ENCODE measurements at places on chromosomes 3 and 15. TPM values are rescaled to one million over a fixed set of nuclear protein-coding genes. Genes with fewer than 3 reads are reported as not detected.

DNA sequence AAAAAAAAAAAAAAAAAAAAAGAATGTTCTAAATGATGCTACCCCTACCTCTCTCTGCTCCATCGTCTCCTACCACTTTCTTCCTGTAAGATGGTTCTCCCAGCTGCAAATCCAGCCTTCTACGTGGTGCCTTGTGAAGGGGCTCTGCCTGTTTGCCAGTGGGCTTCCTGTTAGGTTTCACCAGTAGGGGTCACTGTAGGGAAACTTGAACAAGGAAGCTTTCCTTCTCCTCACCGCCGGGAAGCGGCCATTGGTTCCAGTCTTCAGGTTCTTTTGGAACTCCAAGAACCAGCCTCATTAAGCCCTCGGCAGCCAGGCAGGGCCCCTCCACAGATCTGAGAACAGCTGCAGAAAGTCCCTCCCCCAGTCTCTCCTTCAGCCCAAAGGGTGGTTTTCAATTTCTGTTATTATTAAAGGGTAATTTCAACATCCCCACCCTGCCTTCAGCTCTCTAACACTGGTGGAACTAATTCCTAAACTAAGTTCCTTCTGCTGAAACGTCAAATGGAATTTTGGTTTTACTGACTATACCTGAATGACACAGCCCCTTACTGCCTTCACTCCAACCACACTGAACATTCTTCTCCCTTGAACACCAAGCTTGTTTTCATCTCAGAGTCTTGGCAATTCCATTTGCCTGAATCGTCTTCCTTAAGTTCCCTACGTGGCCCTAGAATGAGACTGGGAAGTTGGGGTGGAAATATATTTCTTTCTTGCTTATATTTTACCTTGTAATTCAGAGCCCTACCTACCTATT, 13.5 kb downstream of the MCCC1 start:
- DNase-seq: no peak

DNA sequence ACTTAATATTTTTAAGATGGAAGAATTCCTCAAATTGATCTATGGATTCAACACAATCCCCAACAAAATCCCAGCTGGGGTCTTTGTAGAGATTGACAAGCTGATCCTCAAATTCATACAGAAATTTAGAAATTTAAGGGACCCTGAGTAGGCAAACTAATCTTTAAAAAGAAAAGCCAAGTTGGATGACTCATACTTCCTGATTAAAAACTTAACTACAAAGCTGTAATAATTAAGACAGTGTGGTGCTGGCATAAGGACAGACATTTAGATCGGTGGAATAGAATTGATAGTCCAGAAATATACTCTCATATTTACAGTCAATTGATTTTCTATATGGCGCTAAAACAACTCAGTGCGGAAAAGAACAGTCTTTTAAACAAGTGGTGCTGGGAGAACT, 11.6 kb downstream of the FAM162A start:
- DNase-seq: no peak

DNA sequence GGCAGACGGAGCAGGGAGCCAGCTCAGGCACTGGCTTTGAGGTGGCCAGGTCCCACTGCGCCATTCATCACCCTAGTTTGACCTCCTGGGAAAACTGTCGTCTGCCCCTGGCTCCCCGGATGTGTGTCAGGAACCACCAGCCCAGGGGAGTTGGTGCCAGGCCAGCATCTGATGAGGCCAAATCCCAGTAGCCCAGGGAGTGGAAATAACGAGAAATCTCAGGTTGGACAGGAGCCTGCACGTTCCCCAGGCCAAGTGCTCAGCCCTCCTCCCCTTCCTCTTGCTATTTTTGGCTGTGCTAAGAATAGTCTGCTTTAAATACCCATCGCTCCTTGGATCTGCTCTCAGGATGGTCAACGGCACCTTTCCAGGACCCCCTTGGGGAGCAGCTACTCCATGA, 93.1 kb upstream of the RPL32 start:
- DNase-seq: no peak

GRCh38 chr15:86375733-86376280, 296.1 kb downstream of the AGBL1 start:
- no peak for DNase-seq

GRCh38 chr15:37339856-37340255, 239.5 kb upstream of the MEIS2 start:
- DNase-seq: no peak

DNA sequence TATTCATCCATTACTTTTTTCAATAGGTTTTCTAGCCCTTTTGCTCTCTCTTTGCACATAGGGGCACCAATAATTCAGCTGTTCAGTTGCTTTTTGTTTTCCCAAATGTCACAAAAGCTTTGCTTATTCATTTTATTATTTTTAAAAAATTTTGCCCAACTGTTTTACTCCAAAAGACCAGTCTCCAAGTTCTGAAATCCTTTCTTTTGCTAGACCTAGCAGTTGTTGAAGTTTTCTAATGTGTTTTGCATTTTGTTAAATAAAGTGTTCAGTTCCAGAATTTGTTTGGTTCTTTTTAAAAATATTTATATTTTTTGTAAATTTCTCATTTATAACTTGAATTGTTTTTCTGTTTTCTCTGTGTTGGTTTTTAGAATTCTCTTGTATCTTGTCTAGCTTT, 1227.3 kb downstream of the ROBO2 start:
- DNase-seq: no peak

DNA sequence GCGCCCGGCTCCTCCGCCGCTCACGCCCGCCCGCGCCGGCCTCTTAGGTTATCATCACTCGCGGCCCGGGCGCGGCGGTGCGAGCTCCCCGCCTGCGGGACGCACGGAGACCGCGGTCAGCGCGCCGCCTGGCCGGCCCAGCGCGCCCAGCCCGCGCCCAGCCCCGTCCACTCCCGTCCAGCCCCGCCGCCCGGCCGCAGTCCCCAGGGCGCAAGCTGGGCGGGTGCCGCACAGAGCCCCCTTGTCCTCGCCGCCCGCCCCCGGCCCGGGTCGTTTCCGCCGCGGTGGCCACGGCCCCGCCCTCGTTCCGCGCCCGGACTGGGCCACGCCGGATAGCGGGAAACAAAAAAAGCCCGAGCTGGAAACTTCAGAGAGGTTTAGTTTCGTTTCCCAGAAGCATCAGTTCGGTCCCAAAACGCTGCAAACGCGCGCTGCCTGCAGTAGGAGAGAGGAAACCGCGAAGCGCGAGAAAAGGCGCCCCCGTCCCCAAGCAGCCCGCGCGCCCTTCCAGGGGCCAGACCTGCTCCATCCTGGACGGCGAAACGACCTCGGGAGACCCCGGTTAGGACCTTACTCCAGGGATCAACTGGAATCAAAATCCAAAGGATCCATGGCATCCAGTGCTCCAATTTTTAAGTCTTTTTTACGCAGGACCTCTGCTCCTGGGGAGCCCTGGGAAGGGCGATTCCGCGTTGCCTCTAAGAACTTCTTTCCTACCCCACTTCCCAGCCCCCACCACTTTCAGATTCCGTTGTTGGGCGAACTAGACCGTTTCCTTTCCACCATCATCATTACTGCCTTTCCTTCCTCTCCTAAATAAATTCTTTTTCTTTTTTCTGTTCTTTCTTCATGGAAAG, at the start of gene ATP10A:
Gene ATP10A (minus strand): TSS at position 217 of the 857 bp plus-strand sequence. CDS start 231 bp downstream, outside the sequence.
- DNase-seq: no peak

DNA sequence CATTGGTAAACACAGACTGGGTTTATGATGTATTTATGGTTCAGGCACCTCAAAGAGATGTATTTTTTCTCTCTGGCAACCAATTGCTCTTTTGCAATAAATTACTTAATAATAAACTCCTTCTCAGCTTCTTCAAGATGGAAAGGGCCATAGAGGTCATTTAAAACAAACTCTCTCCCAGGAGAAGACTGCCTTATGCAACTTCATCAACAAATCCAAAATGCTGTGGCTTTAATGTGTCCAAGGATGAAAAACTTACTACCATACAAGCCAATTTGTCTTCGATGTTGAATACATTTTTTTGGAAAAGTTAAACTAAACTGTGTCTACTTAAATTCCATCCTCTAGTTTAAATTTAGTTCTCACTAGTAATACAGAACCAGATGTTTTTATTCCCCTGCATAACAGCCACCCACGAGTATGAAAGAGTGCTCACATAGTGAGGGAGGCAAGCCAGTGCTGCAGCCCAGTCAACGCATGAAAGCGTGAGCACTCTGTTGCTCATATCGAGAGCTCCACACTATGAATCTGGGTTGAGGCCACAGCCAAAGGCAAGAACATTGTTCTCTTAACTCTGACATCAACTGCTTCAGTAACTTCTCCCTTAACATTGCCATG, 761.3 kb upstream of the GRM7 start:
- DNase-seq: no peak

DNA sequence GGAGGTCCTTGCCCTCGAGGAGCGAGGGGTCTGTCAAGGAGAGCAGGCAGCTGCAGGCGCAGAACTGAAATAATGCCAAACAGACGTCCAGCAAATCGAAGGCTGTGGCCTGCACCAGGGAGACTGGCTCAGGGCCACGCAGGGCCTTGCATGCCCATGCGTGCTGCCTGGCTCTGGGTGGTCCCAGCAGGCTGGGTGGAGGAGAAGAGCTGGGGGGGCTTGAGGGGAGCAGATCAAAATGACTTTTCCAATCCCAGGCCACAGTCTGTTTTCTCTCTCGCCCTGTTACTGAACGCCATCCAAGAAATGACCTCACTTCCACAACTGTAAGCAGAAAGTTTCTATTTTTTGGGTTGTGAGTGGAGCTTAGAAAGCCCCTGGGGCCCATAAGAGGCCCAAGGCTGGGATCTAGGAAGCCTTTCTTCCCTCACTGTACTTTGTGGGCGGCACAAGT, 96.9 kb upstream of the RPL32 start:
- DNase-seq: peak; percentile 83

ONECUT1 gene
- polyA plus RNA-seq: not detected

ZCWPW2 gene
- 1.9 TPM for polyA plus RNA-seq

Data from urinary bladder (tissue), 4 donors.